Activated CD4-positive, CD25-positive, alpha-beta regulatory T cell treated with anti-CD3 and anti-CD28 coated beads, Interleukin-2, amount 50 U/mL, for 16 hours (primary cell): ENCODE measurements at places on chromosomes 1 and 21.

DNA sequence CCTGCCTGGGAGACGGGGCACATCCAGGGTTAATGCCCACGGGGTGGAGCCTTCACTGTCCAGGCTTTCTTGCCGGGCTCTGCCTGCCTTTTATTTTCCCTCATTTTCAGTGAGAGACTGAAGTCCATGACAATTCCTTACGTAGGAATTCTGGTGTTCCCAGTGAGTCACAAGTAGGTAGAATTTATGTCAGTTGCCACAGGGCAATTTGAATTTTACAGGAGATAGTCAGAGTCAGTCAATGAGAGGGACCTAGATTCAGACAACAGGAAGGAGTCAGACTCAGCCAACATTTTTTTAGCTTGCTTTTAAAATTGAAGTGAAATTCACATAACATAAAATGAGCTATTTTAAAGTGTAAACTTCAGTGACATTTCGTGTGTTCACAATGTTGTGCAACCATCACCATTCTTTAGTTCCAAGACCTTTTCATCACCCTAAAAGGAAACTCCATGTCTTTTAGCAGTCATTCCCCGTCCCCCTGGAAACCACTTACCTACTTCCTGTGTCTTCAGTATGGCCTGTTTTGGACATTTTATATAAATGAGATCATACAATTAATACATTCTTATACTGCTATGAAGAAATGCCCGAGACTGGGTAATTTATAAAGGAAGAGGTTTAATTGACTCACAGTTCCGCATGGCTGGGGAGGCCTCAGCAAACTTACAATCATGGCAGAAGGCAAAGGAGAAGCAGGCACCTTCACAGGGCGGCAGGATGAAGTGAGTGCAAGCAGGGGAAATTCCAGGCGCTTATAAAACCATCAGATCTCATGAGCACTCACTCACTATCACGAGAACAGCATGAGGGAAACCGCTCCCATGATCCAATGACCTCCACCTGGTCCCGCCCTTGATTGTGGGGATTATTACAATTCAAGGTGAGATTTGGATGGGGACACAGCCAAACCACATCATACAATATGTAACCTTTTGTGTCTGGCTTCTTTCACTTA, 14.6 kb downstream of the AJAP1 start:
- DNase-seq: no peak

DNA sequence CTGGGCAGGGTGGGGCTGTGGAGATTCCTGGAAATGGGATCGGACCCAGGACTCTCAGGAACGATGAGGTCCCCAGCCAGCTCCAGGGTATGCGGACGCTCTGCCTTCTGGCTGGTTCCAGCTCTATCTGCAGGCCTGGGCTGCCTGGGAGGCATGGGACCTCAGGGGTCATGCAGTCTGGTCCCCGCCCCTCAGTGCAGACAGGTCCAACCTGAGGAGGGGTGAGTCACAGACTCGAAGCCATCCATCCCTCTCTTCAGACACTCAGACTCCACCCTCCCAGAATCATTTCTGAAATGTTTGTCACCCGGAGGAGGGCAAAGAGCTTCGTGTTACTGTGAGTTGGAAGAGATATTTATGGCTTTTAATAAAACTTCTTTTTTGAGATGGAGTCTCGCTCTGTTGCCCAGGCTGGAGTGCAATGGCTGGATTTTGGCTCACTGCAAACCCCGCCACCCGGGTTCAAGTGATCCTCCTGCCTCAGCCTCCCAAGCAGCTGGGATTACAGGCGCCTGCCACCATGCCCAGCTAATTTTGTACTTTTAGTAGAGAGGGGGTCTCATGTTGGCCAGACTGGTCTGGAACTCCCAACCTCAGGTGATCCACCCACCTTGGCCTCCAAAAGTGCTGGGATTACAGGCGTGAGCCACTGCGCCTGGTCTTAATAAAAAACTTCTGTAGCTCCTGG, 5.9 kb upstream of the MYOM3 start:
- DNase-seq: no peak

DNA sequence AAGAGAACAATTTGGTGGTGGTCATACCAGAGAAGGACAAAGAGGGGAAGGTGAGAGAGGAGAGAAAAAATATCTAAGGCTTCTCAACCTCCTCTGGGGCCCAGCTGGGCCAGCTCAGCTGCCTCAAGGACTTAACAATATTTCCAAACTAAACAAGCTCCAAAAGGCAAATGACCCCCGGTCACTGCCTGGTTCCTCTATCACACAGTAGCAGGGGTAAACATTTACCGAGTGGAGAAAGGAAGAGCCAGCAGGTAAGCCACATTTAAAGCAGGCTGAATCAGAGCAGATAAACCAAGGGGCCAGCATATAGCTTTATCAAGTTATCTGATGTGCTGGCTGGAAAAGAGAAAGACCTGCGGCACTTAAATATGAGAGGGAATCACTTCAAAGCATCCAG, 102.1 kb downstream of the KCND3 start:
- no peak for DNase-seq

GRCh38 chr1:85397490-85398032, 67.4 kb downstream of the DDAH1 start:
- DNase-seq: no peak
